ENCODE measurements at places on chromosomes 2 and 18.

DNA sequence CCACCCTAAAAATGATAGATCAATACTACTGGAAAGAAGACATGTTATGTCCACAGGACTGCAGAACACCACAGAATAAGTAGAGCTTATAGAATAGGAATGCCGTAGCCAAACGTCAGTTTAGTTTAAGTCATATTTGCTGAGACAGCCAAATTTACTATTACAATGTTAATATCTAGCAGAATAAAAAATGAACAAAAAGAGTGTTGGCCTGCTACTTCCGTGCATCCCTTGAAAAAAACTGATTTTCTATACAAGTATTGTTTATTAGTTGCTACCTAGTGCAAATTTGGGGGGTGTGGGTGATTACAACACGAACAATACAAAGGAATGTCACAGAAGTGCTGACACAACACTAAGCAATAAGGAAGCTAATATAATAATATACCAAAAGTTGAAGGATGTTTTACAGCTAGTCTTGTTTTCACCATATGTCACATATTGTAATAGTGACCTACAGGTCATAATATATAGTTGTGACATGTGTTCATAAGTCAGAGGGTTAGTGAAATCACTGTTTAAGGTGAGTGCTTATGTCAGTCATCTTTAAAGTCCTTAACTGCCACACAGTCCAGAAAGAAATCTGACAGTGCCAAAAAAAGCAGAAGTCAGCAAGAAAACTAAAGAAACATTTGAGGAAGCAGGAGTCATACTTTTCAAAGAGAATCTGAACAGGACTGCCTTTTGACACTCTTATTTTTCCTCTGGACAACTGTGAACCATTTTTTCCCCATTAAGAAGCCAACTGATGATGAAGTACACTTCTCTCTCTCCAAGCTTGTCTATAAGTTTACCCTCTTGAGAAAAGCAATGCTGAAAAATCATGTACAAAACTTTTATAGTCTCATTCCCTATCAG lies 376.4 kb downstream of the ZEB2 start:
- no peak for DNase-seq

DNA sequence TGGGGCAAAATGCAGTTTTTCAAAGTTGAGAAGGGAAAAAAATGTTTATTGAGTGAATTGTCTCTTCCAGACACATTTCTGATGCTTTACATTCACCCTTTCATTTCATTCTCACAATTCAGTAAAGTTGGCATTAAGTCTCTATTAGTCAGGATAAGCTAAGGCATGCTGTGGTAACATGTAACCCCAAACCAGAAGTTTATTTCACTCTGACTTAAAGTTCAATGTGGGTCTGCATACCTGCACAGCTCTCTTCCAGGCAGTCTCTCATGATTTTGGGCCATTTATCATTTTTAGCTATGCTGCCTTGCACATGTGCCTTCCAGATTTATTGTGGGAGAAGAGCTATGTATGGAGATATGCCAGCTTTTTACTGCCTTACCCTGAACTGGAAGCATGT lies 48.0 kb downstream of the DDX18 start:
- no peak for DNase-seq

GRCh38 chr2:24517247-24517646 lies 26.2 kb downstream of the NCOA1 start:
- no peak for DNase-seq

DNA sequence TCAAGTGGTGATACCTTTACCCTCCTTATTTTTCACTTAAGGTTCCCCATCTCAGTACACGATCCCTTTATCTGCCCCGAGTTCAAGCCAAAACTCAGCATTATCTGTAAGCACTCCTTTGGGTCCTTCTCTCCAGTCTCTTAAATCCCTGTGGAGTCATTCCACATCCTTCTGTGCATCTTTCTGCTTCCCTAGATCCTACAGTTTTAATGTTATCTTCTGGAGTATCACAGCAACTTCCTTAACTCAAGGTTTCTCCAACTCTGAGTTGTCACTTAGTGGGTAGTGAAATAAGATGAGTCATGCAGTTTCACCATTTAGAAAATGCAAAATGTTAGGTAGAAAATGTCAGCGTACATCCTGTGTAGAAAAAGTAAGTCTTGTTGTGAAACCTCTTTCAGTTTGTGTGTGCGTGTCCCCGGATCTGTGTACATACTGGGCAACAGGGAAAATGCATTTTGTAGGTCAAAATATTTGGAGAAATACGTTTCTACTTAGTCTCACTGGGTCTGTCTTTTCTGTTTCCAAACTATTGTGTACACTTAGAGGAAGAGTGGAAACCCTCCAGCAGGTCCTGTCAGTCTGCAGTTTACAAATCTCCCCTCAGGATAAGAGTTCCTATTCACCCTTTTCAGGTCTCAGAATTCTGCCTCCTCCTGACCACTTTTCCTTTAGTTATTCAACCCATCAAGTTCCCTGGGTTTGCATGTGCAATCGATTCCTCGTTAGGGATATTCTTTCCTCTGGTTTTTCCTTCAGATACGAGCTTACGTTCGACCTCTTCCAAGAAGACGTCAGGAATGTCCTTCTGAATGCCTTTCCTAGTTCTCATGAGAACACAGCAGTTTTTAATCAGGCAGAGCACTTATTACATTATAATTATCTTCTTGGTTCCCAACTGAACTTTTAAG lies 154.8 kb downstream of the TGIF1 start:
- DNase-seq = no peak

DNA sequence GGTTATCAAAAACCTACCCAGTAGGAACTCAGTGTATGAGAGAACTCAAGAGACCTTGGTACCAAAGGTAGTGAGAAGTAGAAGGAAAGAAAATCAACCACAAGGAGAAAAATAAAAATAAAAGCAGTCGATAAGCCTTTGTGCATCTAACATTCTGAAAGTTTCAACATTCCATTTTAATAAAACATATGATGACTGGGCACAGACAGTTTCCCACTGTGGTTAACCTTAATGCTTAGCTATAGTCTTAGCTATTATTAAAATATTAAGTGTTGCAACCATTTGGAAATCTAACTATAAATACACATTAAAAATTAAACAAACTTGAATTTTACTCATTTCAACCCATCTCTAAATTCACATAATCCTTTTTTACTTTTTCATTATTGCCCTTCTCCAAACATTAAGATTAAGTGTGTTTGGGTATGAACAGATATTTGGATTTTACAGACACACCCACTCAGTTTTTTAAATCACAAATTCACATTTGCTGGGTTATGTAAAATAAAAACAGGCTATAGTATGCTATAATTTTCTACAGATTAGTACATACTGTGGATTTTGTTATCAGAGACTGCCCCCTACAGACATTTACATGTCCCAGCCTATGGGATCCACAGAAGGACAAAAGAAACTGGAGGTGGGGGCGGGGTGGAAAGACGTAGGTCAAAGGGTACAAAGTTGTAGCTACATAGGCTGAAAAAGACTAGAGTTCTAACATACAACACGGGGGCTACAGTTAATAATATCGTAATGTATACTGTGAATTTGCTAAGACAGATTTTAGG lies 32.8 kb downstream of the SRBD1 start:
- DNase-seq = no peak

DNA sequence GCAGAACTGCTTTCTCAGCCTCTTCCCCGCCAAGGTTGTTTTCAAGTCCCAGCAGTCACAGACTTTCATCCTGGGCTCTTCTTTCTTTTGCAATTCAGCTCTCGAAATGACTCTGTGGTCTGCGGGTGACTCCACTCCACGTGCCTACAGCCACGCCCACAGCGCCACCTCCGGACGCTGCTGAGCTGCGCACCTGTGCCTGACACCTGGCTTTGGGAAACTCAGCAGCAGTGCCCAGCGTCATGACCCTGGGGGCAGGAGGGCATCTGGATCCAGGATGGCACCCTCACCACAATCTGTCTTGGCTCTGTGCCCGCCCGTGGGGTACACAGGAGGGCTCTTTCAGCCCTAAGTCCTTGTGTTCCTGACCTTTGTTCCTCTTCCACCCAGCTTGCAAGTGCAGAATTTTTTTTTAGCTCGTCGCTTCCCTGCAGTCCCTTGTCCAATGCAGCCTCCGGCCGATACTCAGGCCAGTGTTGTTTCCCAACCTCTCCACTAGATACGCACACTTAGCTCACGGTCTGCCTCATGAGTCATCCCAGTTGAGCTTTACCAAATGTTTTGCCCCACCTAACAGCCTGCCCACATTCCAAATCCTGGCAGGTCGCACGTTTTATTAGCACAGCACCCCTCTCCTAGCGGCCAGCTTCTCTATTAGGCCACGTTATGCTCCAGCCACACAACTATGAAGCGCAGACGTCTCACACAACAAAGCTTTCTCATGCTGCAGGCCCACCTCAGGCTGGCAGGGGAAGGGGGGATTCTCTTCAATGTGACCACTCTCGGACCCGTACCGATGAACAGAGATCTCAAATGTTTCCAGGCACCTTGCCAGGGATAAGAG lies 6.5 kb upstream of the CAPN10 start:
- DNase-seq = no peak

DNA sequence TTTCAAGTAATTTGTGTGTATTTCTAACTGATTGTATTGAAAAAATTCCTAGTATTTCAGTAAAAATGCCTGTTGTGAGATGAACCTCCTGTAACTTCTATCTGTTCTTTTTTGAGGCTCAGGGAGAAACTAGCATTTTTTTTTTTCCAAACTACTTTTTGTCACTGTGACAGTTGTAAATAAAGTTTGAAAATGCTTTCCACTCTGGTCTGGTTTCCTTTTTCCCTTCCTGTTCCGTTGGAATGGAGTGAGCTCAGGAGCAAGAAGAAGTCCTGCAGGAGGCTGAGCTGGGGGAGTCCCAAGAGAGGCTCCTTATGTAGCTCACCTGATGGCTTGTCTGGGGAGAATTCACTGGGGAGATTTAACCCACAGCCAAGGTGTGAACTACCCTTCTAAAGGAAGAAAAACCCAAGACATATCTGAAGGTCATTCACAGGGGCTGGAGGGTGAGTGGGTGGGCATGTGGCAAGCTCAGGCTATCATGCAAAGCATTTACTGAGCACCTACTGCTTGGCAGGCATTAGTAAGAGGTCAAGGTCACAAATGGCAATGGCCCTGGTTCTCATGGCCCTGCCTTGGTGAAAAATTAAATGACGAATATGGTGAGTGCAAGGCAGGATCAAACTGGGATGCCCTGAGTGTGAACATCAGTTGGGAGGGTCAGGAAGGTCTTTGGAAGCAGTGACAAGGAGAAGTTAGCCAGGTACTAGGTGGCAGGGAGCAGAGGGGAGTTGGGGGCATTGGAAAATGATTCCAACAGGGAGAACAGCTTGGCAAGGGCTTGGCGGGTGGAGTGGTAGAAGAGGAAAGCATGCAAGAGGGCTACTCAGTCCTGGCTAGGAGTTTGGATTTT lies 28.7 kb downstream of the LBH start:
- no peak for DNase-seq

GRCh38 chr2:129910446-129911362 lies 68.8 kb upstream of the RAB6C start:
- no peak for DNase-seq

GRCh38 chr2:113060396-113060795 lies 1.4 kb downstream of the IL36RN start:
- no peak for DNase-seq

- no peak for DNase-seq
Observed at GRCh38 chr18:49652881-49653724, 91.2 kb downstream of the LIPG start.

DNA sequence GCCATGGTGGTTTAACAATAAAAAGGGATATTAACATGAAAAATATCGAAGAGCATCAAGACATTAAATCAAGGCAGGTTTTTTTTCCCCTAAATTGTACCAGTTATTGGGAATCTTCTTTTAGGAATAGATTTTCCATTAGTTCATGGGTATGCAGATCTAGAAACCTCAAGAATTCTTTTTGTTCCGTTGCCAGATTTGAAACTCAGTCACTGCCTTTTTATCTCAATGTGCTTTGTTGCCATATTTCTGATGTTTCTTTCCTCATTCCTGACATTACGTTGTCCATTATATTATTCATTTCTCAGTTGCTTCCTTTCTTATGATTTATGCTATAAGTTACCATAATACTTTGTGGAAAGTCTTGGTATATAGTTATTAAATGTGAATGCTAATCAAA lies 162.2 kb downstream of the CD226 start:
- no peak for DNase-seq

DNA sequence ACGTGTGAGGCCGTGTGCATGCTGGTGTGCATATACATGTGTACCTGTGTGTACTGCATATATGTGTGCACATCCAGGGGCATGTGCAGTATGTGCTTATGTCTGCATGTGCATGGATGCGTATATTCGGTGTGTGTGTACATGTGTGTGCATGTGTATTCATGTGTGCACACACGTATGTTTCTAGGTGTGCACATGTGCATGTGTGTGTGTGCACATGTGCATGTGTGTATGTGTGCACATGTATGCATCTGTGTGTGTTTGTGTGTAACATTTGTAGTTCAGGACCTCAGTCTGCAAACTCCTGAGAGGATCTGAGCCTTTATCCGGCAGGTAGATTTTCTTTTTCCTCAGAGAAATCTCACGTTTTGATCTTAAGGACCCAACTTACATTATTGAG lies 201.7 kb downstream of the SNTG2 start:
- DNase-seq = no peak

DNA sequence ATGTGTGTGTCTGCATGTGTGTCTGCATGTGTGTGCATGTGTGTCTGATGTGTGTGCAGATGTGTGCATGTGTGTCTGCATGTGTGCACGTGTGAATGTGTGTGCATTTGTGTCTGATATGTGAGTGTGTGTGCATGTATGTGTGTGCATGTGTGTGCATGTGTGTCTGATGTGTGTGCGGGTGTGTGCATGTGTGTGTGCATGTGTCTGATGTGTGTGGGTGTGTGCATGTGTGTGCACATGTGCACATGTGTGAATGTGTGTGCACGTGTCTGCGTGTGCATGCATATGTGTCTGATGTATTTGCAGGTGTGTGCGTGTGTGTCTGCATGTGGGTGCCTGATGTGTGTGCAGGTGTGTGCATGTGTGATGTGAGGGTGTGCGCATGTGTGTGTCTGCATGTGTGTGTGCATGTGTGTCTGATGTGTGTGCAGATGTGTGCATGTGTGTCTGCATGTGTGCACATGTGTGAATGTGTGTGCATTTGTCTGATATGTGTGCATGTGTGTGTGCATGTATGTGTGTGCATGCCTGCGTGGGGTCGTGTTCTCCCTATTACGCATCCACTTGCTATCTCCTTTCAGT lies 470.1 kb upstream of the HS6ST1 start:
- no peak for DNase-seq

GRCh38 chr2:9665898-9666297 lies 35.1 kb upstream of the YWHAQ start:
- DNase-seq = no peak

GRCh38 chr18:51867767-51868166 lies 472.2 kb upstream of the DCC start:
- DNase-seq = no peak

- no peak for DNase-seq
Observed at GRCh38 chr2:221423210-221423804, 148.8 kb downstream of the EPHA4 start.

DNA sequence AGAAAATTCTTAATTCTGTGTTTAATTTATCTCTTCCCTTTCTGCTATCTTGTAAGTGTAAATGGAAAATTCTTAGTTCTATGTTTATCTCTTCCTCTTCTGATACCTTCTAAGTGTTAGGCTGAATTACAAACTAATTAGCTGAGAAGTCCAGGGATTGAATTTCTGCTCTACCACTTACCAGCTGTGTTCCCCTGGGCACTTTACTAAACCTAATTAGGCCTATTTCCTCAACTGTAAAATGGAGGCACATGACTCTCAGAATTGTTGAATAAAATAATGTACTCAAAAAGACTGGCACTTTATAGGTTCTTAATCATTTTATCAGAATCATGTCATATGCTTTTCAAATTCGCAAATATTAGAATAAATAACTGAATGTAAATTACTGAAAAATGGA lies 146.3 kb downstream of the MAP2 start:
- DNase-seq = no peak

GRCh38 chr18:24168496-24168895 lies 29.6 kb downstream of the CABYR start:
- DNase-seq = no peak
